ENCODE measurements at places on chromosomes 13 and 19. TPM values are rescaled to one million over a fixed set of nuclear protein-coding genes. Genes with fewer than 3 reads are reported as not detected.

EHD2 gene
- 157 TPM for total RNA-seq

MYADM gene
- total RNA-seq: 291 TPM

GPC6 gene
- total RNA-seq: 5.4 TPM

ZNF253 gene
- total RNA-seq: not detected

CRTC1 gene
- 4.0 TPM for total RNA-seq

RXFP2 gene
- total RNA-seq: not detected

PTPRH gene
- 5.0 TPM for total RNA-seq

GNA15 gene
- not detected for total RNA-seq

ICAM4 gene
- total RNA-seq: not detected

ELANE gene
- 0.16 TPM for total RNA-seq

All from A549 treated with GW870086 at 1 μM for 4 hours (cell line).